GM20000 (cell line): ENCODE measurements at places on chromosomes 7 and 10.
A peak's percentile ranks its signal among the peaks of the same experiment; 100 is the strongest.

DNA sequence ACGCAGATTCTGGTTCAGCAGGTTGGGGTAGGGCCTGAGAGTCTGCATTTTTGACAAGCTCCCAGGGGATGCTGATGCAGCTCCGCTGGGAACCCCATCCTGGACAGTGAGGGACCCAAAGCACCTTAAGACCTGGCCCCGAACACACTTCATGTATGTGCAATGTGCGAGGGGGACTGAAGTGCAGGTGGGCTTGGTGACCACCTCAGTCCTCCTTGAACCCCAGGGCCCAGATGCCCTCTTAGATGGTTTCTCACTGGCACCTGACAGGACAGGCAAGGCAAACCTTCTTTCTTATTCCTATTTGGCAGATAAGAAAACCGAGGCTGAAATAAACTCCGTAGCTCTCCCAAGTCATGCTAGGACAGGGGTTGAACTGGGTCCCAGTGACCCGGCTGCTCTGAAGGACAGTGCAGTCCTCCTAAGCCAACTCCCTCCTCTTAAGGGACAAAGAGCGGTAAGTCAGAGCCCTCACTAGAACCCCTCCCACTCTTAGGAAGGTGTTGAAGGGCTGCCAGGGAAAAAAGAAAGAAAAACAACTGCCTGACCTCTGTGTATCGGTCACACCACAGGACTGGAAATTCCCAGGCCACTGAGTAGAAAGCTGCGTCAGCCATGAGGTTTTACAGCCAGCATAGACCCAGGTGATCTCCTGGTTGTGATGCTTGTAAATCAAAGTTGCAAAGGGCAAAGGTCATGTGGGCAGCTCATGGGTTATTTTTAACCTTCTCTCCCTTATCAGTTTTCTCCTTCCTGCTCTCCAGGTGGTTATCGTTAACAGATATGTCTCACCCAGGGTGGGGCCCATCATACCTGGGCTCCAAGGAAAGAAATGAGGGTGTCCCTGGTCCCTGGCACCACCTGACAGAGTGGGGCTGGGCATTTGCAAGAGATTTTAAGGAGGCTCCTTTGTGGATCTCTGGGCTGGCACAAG lies 90.9 kb upstream of the SMNDC1 start:
- DNase-seq, result peak; percentile 74

DNA sequence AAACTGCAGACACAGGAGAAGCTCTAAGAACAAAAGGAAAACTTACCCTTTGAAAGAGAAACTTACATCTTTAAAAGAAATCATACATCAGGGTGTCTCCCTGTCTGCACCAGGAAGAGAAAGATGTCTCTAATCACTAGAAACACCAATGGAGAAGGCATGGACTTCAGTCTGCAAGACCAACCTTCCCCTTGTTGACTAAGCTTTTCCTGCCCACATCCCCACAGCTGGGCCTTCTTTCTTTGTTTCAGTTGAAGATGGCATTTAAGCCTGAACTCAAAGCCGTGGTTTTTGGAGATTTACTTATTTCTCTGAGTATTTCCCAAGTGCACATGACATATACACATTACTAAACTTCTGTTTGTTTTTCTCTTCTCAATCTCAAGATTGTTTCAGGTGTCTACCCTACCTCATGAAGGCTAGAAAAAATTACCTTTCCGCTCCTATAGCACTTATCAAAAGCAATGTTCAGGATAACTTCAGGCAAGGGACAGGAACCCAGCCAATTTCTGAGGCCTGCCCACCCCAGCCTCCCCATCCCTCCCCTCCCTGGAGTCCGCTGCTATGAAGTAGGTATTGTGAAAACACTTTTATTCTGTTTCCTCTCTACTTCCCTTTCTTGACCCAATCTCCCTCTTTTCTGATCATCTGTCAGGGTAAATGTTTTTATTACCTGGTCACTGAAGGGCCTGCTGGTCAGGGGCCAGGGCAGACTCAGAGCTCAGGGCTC lies 2.8 kb upstream of the SLC29A3 start:
- DNase-seq, result no peak

DNA sequence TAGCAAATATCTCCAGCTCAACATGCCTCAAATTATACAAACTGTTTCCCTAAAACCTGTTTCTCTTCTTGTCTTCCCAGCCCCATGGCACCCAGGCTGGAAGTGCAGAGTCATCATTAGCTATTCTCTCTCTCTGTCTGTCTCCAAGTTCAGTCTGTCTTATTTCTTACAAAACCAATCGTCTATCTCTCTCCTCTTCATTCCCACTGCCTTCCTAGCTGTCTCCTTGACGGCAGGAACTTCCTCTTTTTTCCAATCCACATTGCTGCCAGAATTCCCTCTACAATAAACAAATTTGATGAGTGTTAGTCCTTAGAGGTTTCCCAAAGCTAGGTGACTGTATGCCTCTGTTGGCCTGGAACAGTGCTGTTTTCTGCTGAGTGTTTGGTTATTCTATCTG lies 14.9 kb upstream of the ZNRF2 start:
- DNase-seq, result no peak

DNA sequence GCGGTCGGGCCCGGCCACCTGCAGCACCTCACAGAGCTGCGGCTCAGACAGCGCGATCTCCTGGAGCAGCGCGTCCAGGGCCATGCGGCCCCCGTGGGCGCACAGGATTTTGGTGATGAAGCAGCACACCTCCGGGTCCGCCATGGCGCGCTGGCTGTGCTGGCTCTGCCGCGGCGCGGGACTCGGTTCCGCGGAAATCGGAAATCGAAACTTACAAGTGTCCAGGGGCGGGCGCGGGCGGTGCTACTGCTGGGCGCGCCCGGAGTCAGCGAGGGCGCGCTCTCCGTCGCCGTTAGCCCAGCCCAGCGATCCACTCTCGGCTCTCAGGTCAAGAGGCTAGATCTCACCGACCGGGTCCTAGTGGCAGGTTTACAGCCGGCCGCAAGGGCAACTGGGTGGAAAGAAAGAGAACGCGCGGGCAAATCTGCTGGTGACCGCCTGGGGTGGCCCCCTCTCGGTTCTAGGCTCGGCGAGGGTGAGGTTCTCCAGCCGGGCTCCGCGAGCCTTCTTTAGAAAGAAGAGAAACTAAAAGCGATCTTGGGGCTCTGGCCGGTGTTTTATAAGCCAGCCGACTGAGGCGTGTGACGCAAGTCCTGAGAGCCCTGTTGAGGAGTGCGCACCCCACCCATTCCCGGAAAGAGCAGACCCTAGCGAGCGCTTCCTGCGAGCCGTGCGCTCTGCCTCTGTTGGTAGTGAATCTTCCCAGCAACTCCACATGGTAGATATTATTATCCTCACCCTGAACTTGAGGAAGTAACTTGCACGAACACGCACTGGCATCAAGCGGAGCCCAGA lies at the start of gene ZC3HAV1:
ZC3HAV1 (minus strand) TSS at position 533 of the 795 bp plus-strand sequence; CDS start at position 144, 389 bp downstream.
- peak; percentile 88 for DNase-seq

- no peak for DNase-seq
Measured at GRCh38 chr7:542713-543500, 23.3 kb upstream of the PDGFA start.

DNA sequence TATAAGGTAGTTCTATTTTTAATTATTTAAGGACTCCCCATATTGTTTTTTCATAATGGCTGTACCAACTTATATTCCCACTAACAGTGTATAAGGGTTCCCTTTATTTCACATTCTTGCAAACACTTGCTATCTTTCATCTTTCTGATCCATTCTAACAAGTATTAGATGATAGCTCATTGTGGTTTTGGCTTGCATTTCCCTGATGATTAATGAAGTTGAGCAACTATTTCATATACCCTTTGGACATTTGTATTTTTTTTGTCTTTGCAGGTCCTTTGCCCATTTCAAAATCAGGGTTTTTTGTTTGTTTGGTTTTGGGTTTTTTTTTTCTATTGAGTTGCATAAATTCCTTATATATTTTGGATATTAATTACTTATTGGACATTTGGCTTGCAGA lies 107.2 kb downstream of the EPC1 start:
- DNase-seq, result no peak

GRCh38 chr7:100545360-100546128 lies 6.5 kb downstream of the AGFG2 start:
- DNase-seq, result peak; percentile 69

DNA sequence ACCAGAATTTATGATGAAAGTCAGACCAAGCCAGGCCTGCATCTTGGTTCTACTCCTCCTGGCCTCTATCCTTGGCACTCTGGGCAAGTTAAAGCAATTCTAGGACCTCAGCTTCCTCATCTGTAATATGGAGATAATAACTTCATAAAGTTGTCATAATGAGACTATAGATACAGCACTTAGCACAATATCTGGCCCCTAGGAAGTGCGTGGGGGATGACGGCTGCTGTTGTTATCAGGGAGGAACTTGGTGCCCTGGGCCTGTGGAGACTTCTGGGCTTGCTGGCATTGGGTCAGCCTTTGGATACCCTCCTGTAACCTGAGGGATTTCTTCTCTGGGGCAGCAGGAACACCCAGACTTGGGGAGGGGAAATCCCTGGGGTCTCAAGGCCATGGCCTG lies 27.6 kb downstream of the PFKFB3 start:
- DNase-seq, result no peak

DNA sequence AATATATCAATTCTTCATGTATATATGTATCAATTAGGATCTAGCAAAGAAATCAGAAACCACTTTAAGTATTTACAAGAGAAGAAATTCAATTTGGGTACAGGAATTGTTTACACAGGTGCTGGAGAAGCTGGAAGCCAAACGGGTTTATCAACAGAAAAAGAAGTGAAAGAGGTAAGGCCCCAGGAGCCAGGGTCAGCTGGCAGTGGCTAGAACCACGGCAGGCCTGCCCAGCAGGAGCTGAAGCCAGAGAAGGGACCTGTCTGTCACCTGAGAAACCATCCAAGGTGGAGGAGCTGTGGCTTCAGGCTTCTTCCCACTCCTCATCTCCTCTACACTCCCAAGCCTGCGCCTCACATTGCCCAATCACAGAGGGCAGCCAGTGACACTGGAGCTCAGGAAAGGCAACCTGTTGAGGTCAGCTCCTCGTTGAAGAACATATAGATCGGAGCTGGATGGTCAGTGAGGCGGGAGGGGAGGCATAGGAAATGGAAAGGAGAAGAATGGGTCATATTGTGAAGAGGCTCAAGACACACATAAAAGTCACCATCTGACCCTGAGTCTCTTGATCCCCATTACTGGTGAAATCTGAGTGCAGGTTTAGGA lies 182.6 kb downstream of the REEP3 start:
- DNase-seq, result no peak

- DNase-seq, result no peak
Measured at GRCh38 chr10:71571460-71572175, 148.0 kb downstream of the C10orf105 start.

DNA sequence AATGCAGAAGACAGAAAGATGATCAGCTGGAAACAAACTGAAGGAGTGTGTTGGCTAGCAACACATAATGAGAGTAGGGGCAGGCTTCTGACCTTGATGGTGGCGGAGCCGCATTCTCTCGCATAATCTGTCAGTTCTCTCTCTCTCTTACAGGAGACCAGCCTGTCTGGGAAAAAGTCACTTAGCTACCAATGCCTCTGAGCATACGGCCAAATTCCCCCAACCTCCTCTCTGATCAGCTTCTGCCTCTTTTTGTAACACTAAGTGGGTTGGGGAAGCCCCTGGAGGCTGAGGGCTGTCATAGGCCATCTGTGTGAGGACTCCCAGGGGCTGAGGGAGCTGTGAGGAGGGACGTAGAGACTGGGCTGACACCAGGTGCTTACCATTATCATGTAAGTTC lies 104.6 kb downstream of the HIPK2 start:
- DNase-seq, result peak; percentile 74

GRCh38 chr7:89456556-89456955 lies 661.0 kb upstream of the TEX47 start:
- DNase-seq, result no peak

GRCh38 chr7:107890962-107891635 lies at the start of gene DLD:
DLD (plus strand) TSS chr7:107891183; CDS start chr7:107891251, 68 bp downstream.
- DNase-seq, result peak; percentile 96

DNA sequence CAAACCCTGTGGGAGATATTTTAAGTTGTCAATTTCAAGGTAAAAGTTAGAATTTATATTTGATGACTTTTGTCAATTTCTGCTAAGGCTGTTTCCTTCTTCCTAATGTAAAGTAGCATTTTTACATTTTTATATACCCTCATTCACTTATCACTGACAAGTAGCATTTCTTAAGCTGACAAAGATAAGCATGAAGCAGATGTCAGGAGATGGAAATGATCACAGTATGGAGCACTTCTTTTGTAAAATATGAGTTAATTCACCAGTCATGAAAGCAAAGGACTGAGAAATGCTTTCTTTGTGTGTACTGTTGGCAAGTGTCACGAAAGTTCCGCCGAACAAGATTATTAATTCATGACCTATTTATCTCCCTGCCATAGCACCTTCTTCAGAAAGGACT lies 503.9 kb downstream of the DNAJB9 start:
- DNase-seq, result no peak

DNA sequence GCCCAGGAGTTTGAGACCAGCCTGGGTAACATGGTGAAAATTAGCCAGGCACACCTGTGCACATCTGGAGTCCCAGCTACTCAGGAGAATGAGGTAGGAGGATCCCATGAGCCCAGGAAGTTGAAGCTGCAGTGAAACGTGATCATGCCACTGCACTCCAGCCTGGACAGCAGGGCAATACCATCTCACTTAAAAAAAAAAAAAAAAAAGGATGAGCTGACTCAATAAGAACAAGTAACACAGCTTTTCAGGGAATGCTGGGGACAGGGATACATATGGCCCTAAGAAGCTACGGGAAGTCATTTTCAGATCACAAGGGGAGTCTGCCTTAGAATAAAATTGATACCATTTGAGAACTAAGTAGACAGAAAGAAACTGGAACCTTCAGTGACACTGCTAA lies 41.7 kb downstream of the FAM171A1 start:
- DNase-seq, result no peak

DNA sequence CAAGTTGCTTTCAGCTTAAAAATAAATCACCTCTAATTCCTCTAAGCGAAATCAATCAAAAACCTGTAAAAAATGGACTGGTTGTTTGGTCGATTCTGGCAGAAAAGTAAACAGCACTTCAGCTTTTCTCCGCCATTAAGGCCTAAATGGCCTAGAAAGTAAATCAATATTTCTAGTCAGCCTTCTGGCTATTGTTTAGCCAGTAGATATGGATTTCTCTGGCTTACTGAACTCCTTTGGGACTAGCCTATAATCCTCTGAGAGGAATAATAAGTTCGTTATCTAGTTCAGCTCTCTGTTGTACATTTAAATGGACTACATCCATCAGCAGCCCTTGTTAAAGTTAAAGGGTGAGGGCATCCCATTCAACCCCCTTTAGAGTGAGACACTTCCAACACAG lies 400.1 kb upstream of the ETV1 start:
- no peak for DNase-seq

GRCh38 chr7:17937506-17938120 lies 2.7 kb downstream of the SNX13 start:
- DNase-seq, result no peak

GRCh38 chr10:114607358-114607998 lies 50.6 kb downstream of the ABLIM1 start:
- no peak for DNase-seq

GRCh38 chr7:66627881-66628360 lies 760 bp upstream of the KCTD7 start:
- DNase-seq, result no peak

- peak; percentile 11 for DNase-seq
Measured at GRCh38 chr10:25226775-25227682, 52.2 kb downstream of the GPR158 start.

GRCh38 chr7:32958046-32959025 lies 1.1 kb downstream of the FKBP9 start:
- peak; percentile 15 for DNase-seq
